ENCODE measurements at places on chromosomes 12 and 14. TPM values are rescaled to one million over a fixed set of nuclear protein-coding genes. Genes with fewer than 3 reads are reported as not detected.

DNA sequence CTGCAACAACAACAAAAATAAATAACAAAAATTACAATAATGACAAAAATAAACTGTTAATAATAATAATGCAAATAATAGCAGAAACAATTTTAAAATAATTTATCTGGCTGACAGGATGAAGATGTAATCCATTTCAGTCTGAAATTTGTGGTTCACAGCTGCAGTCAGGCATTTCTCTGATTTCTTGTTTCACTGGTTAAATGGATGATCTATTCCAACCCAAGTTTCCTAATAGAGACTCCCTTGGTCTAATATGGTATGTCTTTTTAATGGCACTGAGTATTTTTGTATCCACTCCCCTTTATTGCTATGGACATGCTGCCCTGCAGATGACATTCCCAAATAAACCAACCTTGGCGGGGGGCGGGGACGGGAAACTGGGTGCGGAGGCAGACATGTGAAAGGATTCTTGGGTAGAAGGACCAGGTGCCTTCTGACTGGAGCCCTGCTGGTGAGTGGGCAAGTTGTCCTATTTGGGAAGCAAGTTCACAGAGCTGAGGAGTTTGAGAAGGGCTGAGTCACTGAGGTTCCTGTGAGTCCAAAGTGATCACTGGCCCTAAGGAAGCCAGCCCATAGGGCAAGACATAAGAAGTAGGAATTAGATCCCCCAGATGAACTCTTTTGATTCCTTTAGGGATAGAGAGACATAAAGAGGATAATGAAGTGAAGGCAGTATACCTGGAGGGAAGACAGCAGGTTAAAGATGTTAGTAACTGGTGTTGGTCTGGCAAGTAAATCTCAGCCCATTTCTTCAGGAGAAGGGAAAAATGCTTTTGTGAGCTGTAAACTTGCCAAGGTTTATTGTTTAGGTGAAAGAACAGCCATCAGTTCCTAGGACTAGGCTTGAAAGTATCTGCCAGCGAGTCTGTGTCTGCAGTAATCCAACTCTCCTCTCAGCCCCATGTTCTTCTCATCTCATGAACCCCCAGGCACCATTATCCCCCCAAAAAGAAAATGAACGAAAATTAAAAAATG is 14.5 kb downstream of the FOXG1 start:
- no peaks in the 10 kb centered on the region for H3K4me1 ChIP-seq
- no peaks in the 10 kb centered on the region for H3K36me3 ChIP-seq
- H3K4me3 ChIP-seq: no peak overlapping the region
- peaks cover 95% of the 10 kb centered on the region for H3K27me3 ChIP-seq
- no peak for DNase-seq
- H3K27ac ChIP-seq: no peak overlapping the region

Gene RND1
- total RNA-seq: 7.1 TPM

DNA sequence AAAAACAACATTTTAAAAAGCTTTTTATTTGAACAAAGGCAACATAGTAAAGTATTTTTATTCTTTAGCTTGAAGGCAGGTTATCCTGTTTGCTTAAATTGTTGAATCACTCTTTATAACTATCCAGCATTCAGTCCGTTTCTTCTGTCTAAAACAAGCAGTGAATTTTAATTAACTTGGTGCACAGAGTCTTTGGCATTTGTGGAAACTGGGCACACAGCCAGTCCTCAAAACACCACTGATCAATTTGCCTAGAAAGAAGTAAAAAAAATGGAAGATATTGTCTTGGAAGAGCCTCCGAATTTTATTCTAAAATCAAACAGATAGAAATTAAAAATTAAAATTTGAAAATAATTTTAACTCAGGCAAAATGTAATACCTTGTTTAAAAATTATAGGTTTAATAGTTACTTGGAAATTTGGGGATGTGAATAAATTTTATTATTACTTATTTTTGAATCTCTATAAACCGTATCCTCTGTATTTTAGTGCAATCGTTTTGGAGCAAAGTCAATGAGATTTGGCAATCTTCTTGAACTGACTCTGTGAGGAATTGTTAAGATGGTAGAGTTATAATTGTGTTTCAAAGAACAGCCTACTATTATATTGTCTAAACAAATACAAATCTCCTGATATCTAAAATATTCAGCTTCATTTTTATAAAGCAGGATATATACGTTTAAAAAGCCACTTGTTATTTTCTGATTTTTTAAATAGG is 927.0 kb downstream of the SLC16A7 start:
- no peaks in the 10 kb centered on the region for H3K27me3 ChIP-seq
- DNase-seq: no peak
- no peaks in the 10 kb centered on the region for H3K36me3 ChIP-seq
- H3K4me1 ChIP-seq: no peaks in the 10 kb centered on the region
- H3K27ac ChIP-seq: no peak overlapping the region
- H3K4me3 ChIP-seq: no peak overlapping the region

DNA sequence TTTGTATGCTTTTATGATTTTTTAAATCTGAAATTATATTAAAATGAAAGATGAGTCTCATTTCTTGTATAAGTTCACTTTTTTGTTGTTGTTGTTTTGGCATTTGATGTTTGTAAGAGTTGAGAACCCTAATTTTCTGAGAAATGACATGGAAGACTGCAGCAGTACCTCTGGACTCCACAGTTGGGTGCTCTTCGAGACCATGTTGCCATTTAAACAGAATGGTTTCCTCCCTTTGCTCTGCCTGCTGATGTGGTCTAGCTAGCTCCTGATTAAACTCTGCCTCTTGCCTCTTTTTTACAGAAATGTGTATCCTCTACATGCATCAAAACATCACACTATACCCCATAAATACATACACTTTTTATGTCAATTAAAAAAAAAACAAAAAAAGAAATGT is 5.8 kb upstream of the LTA4H start:
- no peaks in the 10 kb centered on the region for H3K27me3 ChIP-seq
- H3K4me1 ChIP-seq: peaks cover 13% of the 10 kb centered on the region
- H3K36me3 ChIP-seq: no peaks in the 10 kb centered on the region
- H3K27ac ChIP-seq: no peak overlapping the region
- DNase-seq: no peak

Gene DBX2
- total RNA-seq: not detected

- peak; percentile 70 for DNase-seq
- H3K36me3 ChIP-seq: no peaks in the 10 kb centered on the region
Measured at GRCh38 chr14:67487937-67488893, at the start of gene TMEM229B. TSS of gene TMEM229B (minus strand) at chr14:67488721. CDS start at chr14:67473923, 14,798 bp downstream.

DNA sequence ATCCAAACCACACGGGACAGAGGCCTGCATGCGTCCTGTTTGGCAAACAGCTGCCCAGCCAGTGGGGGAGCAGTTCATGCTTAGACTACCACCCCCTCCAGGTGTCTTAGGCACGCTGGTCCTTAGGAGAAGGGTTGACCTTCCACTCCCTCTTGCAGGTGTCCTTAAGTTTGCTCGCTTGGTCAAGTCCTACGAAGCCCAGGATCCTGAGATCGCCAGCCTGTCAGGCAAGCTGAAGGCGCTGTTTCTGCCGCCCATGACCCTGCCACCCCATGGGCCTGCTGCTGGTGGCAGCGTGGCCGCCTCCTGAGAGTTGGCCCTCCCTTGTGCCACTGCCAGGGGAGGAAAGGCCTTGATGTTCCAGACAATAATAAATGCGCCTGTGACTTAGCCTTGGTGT is 1.8 kb downstream of the C12orf57 start:
- H3K27me3 ChIP-seq: no peaks in the 10 kb centered on the region
- peaks cover 13% of the 10 kb centered on the region for H3K36me3 ChIP-seq
- DNase-seq: no peak
- H3K4me3 ChIP-seq: peak overlapping the region; percentile 39

GRCh38 chr12:46518169-46518568 is 145.6 kb upstream of the SLC38A2 start:
- H3K36me3 ChIP-seq: no peaks in the 10 kb centered on the region
- no peak overlapping the region for H3K4me3 ChIP-seq
- no peak for DNase-seq

DNA sequence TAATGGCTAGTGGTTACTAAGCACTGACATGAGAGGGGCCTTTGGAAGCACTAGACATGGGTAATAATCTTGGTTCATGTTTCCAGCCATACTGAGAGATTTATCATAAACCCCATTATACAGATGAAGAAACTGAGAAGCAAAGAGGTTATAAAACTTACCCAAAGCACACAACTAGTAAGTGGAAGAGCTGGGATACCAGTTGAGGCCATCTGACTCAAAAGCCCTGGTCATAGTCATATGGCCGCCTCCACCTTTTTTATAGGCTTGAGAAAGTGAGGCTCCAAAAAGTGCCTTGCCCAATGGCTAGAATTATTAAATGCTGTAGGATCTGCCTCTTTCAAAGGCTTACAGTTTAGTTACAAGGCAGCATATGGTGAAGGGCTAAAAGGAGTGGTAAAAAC is 944 bp downstream of the TXNRD1 start:
- no peaks in the 10 kb centered on the region for H3K36me3 ChIP-seq
- H3K27me3 ChIP-seq: no peaks in the 10 kb centered on the region
- DNase-seq: no peak
- H3K27ac ChIP-seq: peak overlapping the region; percentile 89
- H3K4me3 ChIP-seq: peak overlapping the region; percentile 82

Gene ARHGEF25
- total RNA-seq: 16.3 TPM

Gene RBM19
- 36.4 TPM for total RNA-seq

- no peaks in the 10 kb centered on the region for H3K36me3 ChIP-seq
- no peak overlapping the region for H3K27ac ChIP-seq
- DNase-seq: no peak
- no peak overlapping the region for H3K4me3 ChIP-seq
- H3K27me3 ChIP-seq: no peaks in the 10 kb centered on the region
Measured at GRCh38 chr14:68451696-68452373, 341.0 kb downstream of the ZFP36L1 start.

GRCh38 chr12:32110942-32111341 is 4.3 kb downstream of the BICD1 start:
- H3K36me3 ChIP-seq: no peaks in the 10 kb centered on the region
- no peak for DNase-seq
- no peak overlapping the region for H3K27ac ChIP-seq
- no peaks in the 10 kb centered on the region for H3K27me3 ChIP-seq
- H3K4me3 ChIP-seq: no peak overlapping the region

- no peaks in the 10 kb centered on the region for H3K36me3 ChIP-seq
- H3K27ac ChIP-seq: no peak overlapping the region
- DNase-seq: no peak
- H3K27me3 ChIP-seq: no peaks in the 10 kb centered on the region
Measured at GRCh38 chr12:42128327-42128726, 16.3 kb downstream of the GXYLT1 start.

All from upper lobe of right lung (tissue), 1 donor.